ENCODE measurements at places on chromosomes 5 and 9.
A peak's percentile ranks its signal among the peaks of the same experiment; 100 is the strongest.

- no peak for DNase-seq
Observed at GRCh38 chr9:19138084-19138483, 10.8 kb upstream of the PLIN2 start.

DNA sequence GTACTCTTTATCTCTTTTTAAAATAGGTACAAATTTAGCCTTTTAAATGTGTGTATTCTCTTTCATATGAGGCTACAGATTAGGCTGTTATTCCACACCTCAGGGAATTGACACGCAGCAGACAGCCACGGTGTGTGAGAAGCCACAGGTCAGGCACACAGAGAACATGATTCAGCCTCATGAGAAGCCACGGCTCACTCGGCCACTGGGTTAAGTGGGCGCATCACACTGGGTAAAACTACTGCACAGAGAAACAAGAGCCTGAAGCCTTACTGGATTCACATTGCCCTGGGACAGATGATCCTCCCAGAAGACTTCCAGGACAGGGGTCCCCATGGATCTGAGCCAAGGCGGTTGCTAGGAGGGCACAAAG, 28.2 kb downstream of the LPCAT1 start:
- DNase-seq, result no peak

- DNase-seq, result no peak
Observed at GRCh38 chr5:42429694-42430093, 6.5 kb downstream of the GHR start.

DNA sequence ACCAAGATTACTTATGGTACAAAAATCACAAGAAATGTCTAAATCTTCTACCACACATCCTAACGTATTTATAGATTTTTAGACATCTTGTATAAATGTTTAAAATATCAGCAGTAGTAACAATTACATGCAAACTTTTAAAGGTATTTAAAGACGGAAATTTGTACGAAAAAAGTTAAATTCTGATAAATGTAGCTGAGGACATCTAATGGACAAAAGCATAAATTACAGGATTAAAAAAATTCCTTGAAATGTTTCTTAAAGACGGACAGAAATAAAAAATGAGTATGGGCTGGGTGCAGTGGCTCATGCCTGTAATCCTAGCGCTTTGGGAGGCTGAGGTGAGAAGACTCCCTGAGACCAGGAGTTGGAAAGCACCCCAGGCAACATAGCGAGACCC, 15.8 kb downstream of the ERCC8 start:
- DNase-seq, result no peak

DNA sequence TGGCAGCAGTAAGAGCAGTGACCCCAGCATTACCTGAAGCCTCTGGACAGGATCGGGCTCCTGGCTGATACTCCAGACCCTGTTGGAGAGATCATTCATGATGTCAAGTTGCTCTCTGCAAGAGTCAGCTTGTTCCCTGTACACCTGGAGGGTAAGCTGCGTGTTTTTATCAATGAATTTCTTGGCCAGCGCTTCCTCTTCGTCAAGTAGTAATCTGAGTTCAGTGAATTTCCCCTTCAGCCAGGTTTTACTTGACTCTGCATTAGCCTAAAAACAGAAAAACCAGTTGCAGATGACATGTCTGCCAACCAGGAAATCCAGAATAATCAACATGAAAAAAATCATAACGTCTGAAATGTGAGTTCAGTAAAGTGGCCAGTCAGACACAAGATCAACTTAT, 19.1 kb downstream of the TRIM14 start:
- no peak for DNase-seq

GRCh38 chr5:107884871-107885270, 214.1 kb upstream of the EFNA5 start:
- DNase-seq, result no peak

DNA sequence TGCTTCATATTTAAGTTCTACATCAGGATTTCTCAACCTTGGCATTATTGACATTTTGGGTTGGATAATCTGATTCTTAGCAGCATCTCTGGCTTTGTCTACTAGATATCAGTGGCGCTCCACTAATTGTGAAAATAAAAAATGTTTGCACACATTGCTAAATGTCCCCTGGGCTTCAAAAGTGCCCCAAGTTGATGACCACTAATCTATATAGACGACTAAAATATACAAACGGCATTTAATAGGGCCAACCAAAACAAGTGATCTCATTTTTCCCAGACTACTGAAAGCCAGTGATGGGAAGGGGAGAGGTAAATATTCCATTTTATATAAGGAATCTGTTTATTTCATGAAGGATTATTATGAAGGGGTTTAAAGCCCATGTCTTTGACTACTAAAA, 118.6 kb downstream of the HOMER1 start:
- no peak for DNase-seq

DNA sequence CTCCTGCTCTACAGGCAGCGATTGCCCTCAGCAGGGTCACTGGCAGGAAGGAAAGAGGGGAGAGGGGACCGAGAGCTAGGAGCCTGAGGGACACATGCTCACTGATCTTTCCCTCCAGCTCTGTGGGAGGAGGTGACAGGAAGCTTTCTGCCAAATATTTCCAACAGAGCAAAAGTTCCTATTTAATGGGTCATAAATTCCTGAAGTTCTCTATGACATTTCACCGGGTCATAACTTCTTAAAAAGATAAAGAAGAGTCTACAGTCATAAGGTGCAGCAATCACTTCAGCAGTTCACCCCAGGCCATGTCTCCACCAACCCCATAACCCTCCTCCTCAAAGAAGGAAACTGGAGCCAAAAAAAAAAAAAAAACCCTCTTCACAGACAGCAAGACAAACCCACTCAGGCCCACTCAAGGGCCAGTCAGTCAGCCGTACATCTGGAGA, 481.1 kb downstream of the NR2F1-AS1 start:
- peak; percentile 17 for DNase-seq

GRCh38 chr5:37495210-37495609, 116.1 kb downstream of the WDR70 start:
- peak; percentile 65 for DNase-seq
